ENCODE measurements at places on chromosomes 2 and 18. TPM values are rescaled to one million over a fixed set of nuclear protein-coding genes. Genes with fewer than 3 reads are reported as not detected.

Gene KDSR
- 32.7 TPM for total RNA-seq

DNA sequence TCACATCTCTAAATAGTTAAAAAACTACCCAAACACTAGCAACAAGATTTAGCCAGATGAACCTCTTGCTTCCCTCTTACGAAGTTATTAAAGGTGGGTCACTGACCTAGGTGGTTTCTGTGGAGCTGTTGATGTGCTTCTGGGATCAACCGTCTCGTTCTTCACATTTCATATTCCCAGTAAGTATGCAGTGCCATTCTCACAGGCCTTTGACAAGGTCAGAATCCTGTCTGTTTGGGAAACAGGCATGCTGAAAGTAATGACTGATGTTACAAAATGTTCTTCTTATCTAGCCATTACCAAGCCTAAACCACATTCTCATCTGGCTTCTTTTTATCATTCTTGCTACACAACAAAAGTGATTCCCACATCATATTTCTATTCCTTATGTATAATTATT lies 70.3 kb downstream of the WDR7 start:
- no peaks in the 10 kb centered on the region for H3K27me3 ChIP-seq
- H3K36me3 ChIP-seq, result no peaks in the 10 kb centered on the region
- no peaks in the 10 kb centered on the region for H3K4me1 ChIP-seq
- no peak overlapping the region for H3K27ac ChIP-seq
- H3K4me3 ChIP-seq, result no peak overlapping the region

- DNase-seq, result no peak
- no peak overlapping the region for H3K27ac ChIP-seq
- H3K4me3 ChIP-seq, result no peak overlapping the region
- H3K36me3 ChIP-seq, result no peaks in the 10 kb centered on the region
- H3K27me3 ChIP-seq, result no peaks in the 10 kb centered on the region
- no peaks in the 10 kb centered on the region for H3K4me1 ChIP-seq
Observed at GRCh38 chr2:212050871-212051270, 487.7 kb downstream of the ERBB4 start.

DNA sequence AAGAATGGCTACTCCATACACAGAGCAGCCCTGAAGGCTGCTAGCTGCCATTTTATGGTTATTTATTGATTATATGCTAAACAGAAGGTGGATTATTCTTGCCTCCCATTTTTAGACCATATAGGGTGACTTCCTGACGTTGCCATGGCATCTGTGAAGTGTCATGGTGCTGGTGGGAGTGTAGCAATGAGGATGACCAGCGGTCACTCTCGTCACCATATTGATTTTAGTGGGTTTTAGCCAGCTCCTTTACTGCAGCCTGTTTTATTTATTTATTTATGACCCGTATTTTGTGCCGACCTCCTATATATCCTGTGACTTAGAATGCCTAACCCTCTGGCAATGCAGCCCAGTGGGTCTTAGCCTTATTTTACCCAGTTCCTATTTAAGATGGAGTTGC lies 553.9 kb downstream of the TNS1 start:
- H3K27ac ChIP-seq, result no peak overlapping the region
- no peaks in the 10 kb centered on the region for H3K4me1 ChIP-seq
- H3K4me3 ChIP-seq, result no peak overlapping the region
- H3K36me3 ChIP-seq, result no peaks in the 10 kb centered on the region

GRCh38 chr2:181037922-181038321 lies 57.5 kb downstream of the UBE2E3 start:
- no peak for DNase-seq
- no peaks in the 10 kb centered on the region for H3K36me3 ChIP-seq
- H3K27me3 ChIP-seq, result no peaks in the 10 kb centered on the region
- H3K27ac ChIP-seq, result no peak overlapping the region
- H3K4me1 ChIP-seq, result no peaks in the 10 kb centered on the region
- H3K4me3 ChIP-seq, result no peak overlapping the region

Data from right atrium auricular region (tissue), 2 donors.